ENCODE measurements at places on chromosomes 11 and 22.

DNA sequence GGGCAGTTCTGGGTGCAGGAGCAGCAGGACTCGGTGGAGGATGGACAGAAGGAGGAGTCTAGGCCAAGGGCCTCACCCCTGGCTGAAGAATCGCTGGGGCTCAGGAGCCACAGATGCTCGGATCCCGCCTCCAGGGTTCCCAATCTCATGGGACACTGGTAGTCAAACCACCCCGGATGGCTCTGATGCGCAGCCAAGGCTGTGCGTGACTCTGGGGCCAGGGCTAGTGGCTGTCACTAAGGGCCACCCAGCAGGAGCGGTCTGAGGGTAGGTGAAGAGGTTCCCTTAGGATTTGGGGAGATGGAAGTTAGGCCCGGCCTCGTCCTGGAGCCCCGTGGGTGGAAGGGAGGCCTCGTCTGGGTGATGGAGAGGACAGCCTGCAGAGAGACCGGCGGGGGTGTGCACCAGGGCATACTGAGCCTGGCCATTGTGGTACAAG is 300.6 kb downstream of the TBC1D22A start:
- no peak for DNase-seq

DNA sequence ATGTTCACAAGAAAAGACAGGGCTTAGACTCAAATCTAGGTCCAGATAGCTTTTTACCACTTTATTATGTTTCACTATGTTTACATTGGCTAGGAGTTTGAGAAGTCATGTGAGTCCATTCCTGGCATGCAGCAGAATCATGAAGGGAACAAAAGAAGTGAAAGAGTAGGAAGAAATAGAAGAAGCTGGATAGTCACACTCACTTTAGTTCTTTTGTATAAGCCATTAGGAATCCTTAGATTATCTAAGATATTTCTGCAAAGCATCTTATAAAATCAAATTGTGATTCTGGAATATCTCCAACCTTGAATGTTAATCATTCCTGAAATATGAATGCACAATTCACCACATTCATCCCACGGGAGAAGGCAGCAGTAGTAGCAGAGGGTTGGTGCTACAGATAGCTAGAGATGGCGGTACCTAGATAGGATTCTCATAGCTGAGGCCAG is 31.9 kb downstream of the MAML2 start:
- no peak for DNase-seq

- DNase-seq = no peak
Observed at GRCh38 chr11:38819981-38820380, 2221.9 kb upstream of the RAG2 start.

GRCh38 chr11:64800303-64801157 is 2.5 kb downstream of the MAP4K2 start:
- no peak for DNase-seq

Measured in activated CD4-positive, alpha-beta memory T cell treated with anti-CD3 and anti-CD28 coated beads for 36 hours (primary cell).